BJ (cell line): ENCODE measurements at places on chromosomes 6 and 20. TPM values are rescaled to one million over a fixed set of nuclear protein-coding genes. Genes with fewer than 3 reads are reported as not detected.

The HLA-A gene
- polyA plus RNA-seq = 505 and 737 TPM in 2 replicates

DNA sequence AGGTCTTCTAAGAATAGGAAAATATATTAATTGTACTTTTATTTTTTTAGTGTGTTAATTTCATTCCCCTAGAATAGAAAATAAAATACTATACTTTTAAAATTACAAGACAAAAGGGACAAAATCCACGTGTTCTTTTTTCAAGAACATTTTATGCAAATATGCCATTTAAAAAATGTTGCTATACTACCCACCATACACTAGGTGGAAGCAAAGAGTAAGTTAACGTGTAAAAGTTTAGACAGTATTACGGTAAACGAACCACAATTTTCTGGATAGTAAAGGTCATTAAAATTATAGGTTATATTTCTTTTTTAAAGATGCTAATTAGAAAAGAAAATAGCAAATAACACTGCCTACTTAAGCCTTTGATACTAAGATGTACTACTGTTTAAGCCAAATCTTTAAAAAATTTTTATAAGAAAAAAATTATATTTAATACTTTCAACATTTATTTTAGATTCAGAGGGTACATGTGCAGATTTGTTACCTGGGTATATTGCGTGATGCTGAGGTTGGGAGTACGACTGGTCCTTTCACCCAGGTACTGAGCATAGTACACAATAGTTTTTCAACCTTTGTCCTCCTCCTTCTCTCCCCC, 287.6 kb downstream of the PHF3 start:
- DNase-seq = no peak

- DNase-seq = no peak
Measured at GRCh38 chr6:52457096-52457495, 37.0 kb downstream of the EFHC1 start.

- no peak for DNase-seq
Measured at GRCh38 chr20:36480456-36481048, 60.8 kb upstream of the MYL9 start.

DNA sequence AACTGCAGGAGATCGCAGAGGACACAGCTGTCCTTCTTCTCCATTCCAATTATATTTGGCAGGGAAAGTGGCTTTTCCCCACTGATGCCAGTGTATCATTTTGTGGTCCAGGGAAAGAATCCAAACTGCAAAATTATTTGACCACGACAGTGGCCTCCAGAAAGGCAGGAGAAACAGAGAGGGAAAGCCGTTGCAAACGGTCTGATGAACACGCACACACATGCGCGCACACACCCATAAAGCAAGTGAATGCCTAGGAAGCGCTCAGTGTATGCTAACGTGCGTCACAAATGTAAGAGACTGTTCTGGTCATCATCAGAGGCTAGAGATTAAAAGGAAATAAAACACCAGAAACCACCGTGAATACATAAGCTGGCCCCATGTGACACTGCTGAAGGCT, 54.0 kb downstream of the NPEPL1 start:
- no peak for DNase-seq

DNA sequence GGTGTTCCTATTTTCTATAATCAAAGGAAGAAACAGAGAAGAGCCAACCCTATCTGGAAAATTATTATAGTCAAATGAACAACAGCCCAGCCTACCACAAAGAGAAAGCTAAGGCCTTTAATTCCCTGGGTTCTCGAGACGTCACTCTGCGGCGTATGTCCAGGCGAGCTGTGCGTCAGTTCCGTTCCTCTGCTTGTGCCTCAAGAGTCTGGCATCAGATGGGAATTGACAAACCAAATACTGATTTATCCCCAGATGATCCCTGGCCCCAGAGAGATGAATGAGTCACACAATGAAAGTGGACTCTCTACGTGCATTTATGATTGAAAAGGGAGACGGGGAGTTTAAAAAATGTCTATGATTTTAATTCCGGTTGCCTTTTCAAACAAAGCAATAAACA, 151.6 kb upstream of the PDE10A start:
- DNase-seq = no peak

DNA sequence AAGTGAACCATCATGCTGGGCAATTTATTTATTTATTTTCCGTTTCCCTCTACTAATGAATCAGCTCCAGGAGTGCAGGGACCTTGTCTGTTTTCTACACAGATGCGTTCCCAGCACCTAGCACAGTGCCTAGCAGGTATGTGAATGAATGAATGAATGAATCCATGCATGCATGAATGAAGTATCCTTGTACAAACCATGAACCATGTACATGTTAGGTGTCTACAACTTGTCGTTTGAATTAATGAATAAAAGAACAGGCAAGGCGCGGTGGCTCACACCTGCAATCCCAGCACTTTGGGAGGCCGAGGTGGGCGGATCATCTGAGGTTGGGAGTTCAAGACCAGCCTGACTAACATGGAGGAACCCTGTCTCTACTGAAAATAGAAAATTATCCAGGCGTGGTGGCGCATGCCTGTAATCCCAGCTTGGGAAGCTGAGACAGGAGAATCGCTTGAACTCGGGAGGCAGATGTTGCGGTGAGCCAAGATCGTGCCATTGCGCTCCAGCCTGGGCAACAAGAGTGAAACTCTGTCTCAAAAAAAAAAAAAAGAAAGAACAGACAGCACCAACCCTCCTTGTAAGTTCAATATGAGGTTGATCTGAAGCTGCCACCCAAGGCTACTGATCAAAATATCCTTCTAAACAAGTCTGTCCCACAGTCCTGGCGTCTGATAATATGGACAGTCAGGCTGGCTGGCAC, 27.3 kb upstream of the SLC9A8 start:
- DNase-seq = no peak
